ENCODE measurements at places on chromosomes 3 and 15. TPM values are rescaled to one million over a fixed set of nuclear protein-coding genes. Genes with fewer than 3 reads are reported as not detected.

The RTP3 gene
- not detected for total RNA-seq

The SIDT1 gene
- 19.7 TPM for total RNA-seq

The CYFIP1 gene
- total RNA-seq, result 32.8 TPM

The TMEM87A gene
- total RNA-seq, result 29.0 TPM

The SLC15A2 gene
- 0.53 TPM for total RNA-seq

GRCh38 chr15:100301910-100302431 lies 39.8 kb downstream of the ADAMTS17 start:
- no peak for DNase-seq
- H3K4me3 ChIP-seq, result no peak overlapping the region
- H3K36me3 ChIP-seq, result peaks cover 5% of the 10 kb centered on the region
- no peaks in the 10 kb centered on the region for H3K27me3 ChIP-seq
- no peaks in the 10 kb centered on the region for H3K4me1 ChIP-seq
- H3K27ac ChIP-seq, result no peak overlapping the region

DNA sequence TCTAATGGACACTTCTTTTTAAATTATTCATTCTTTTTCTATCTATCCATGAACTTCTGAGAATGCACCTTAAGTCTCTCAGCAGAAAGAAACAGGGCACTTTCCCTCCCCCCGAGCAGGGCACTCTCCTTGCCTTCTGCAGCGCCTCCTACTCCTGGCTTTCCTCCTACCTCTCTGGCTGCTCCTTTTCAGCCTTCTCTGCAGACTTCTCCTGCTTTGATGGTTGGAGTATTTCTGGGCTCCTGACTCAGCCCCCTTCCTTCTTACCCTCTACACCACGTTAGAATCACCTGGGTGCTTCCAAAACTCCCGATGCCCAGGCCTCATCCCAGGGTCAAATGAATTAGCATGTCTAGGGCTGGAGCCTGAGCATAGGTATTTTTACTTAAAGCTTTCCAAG lies 3.4 kb downstream of the SCN5A start:
- H3K27me3 ChIP-seq, result peaks cover 3% of the 10 kb centered on the region
- DNase-seq, result no peak
- no peak overlapping the region for H3K4me3 ChIP-seq
- H3K4me1 ChIP-seq, result peaks cover 5% of the 10 kb centered on the region
- no peaks in the 10 kb centered on the region for H3K36me3 ChIP-seq

DNA sequence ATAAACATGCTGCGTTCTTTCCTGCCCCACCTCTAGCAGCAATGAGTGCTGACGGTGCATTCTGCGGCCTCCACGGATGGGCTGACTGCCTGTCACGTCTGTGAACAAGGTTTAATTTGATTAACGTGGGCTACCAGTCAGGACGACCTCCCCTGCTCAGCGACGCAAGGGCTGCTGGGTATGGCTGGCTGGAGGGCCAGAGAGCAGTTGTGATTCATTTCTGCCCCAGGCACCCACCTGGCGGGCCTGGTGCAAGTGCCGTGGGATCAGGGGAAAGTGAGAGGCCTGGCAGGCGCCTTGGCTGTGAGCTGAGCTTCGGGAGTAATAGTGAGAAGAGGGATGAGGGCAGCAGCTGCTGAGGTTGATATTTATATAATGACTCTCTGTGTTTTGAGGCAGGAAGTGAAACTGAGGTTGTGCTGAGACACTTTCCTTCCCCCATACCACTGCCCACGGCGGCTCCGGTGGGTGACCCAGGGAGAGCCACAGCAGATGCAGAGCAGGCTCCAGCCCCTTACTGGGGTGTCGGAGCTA lies 190.4 kb upstream of the BCL6 start:
- peaks cover 22% of the 10 kb centered on the region for H3K4me1 ChIP-seq
- H3K27ac ChIP-seq, result peak overlapping the region; percentile 62
- DNase-seq, result peak; percentile 67
- no peak overlapping the region for H3K4me3 ChIP-seq
- no peaks in the 10 kb centered on the region for H3K36me3 ChIP-seq

DNA sequence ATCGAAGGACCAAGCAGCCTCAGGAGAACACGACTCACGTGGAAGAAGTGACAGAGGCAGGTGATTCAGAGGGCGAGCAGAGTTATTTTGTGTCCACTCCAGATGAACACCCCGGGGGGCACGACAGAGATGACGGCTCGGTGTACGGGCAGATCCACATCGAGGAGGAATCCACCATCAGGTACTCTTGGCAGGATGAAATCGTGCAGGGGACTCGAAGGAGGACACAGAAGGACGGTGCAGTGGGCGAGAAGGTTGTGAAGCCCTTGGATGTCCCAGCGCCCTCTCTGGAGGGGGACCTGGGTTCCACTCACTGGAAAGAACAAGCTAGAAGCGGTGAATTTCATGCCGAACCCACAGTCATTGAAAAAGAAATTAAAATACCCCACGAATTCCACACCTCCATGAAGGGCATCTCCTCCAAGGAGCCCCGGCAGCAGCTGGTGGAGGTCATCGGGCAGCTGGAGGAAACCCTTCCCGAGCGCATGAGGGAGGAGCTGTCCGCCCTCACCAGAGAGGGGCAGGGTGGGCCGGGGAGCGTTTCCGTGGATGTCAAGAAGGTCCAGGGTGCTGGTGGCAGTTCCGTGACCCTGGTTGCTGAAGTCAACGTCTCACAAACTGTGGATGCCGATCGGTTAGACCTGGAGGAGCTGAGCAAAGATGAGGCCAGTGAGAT lies 26.0 kb downstream of the SYNM start:
- H3K4me3 ChIP-seq, result no peak overlapping the region
- no peaks in the 10 kb centered on the region for H3K36me3 ChIP-seq
- no peak overlapping the region for H3K27ac ChIP-seq

GRCh38 chr15:88246666-88247446 lies 9.7 kb downstream of the NTRK3 start:
- H3K4me1 ChIP-seq, result peaks cover 5% of the 10 kb centered on the region
- H3K27me3 ChIP-seq, result peaks cover 2% of the 10 kb centered on the region
- H3K36me3 ChIP-seq, result no peaks in the 10 kb centered on the region
- peak; percentile 82 for DNase-seq

GRCh38 chr15:31402511-31403056 lies 75.9 kb downstream of the KLF13 start:
- no peak overlapping the region for H3K27ac ChIP-seq
- H3K27me3 ChIP-seq, result no peaks in the 10 kb centered on the region
- no peak overlapping the region for H3K4me3 ChIP-seq
- peaks cover 50% of the 10 kb centered on the region for H3K4me1 ChIP-seq

DNA sequence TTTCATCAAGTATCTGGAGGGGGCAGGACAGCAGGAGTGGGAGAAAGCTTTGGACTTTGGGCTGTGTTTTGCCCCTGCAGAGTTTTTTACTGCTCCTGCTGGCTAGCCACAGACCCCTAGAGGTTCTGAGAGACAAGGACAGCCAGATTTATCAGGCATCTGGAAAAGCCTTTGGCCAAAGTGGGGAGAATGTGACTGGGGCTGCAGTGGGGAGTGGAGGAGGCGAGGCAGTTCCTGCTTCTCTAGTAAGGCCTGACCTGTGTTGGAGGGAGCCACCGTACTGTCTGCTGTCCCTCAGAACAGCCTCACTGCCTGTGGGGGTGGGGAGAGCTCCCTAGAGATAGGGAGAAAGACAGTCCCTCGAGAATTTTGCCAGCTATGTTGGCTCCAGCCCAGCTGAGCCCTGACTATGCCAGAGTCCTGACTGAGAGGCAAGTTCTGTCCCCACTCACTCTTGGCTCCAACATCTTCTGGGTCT lies 2.2 kb downstream of the ALPK3 start:
- no peak overlapping the region for H3K27ac ChIP-seq
- DNase-seq, result no peak
- no peak overlapping the region for H3K4me3 ChIP-seq
- peaks cover 10% of the 10 kb centered on the region for H3K27me3 ChIP-seq
- H3K36me3 ChIP-seq, result no peaks in the 10 kb centered on the region

DNA sequence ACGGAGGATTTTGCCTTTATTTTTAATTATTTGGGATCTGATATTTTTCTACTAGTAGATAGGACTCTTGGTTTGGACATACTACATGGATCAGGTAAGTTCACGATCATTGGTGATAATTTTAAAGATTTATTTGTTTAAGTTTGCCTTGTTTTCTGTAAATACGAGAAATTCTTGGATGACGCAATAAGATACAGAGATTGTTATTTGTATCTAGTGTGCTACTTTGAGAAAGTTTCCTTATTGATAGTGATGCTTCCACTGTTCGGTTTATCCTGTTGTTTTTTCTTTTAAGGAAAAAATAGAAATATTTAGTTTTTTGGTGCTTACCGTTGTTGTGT lies 577 bp downstream of the CHD2 start:
- DNase-seq, result no peak
- peaks cover 86% of the 10 kb centered on the region for H3K36me3 ChIP-seq
- peak overlapping the region; percentile 97 for H3K27ac ChIP-seq
- H3K27me3 ChIP-seq, result no peaks in the 10 kb centered on the region
- H3K4me3 ChIP-seq, result peak overlapping the region; percentile 81
- H3K4me1 ChIP-seq, result peaks cover 40% of the 10 kb centered on the region

DNA sequence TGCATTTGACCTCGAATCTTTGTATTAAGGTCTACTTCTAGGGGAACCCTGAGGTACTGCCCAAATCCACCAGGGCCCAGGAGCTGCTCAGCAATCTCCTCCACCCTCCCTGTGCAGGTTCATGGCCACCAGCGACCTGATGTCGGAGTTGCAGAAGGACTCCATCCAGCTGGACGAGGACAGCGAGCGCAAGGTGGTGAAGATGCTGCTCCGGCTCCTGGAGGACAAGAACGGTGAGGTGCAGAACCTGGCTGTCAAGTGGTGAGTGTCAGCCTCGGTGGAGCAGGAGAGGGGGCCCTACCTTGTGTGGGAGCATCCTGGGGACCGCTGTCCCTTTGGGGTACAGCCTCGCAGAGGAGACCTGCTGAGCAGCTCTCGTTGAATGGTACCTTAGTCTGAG lies 6.9 kb downstream of the CAND2 start:
- H3K4me3 ChIP-seq, result no peak overlapping the region
- no peaks in the 10 kb centered on the region for H3K36me3 ChIP-seq
- H3K27ac ChIP-seq, result no peak overlapping the region
- H3K27me3 ChIP-seq, result no peaks in the 10 kb centered on the region
- H3K4me1 ChIP-seq, result no peaks in the 10 kb centered on the region

- no peak for DNase-seq
- H3K4me3 ChIP-seq, result no peak overlapping the region
- H3K4me1 ChIP-seq, result no peaks in the 10 kb centered on the region
- H3K36me3 ChIP-seq, result peaks cover 19% of the 10 kb centered on the region
Observed at GRCh38 chr15:41950127-41950483, 22.3 kb downstream of the EHD4 start.

DNA sequence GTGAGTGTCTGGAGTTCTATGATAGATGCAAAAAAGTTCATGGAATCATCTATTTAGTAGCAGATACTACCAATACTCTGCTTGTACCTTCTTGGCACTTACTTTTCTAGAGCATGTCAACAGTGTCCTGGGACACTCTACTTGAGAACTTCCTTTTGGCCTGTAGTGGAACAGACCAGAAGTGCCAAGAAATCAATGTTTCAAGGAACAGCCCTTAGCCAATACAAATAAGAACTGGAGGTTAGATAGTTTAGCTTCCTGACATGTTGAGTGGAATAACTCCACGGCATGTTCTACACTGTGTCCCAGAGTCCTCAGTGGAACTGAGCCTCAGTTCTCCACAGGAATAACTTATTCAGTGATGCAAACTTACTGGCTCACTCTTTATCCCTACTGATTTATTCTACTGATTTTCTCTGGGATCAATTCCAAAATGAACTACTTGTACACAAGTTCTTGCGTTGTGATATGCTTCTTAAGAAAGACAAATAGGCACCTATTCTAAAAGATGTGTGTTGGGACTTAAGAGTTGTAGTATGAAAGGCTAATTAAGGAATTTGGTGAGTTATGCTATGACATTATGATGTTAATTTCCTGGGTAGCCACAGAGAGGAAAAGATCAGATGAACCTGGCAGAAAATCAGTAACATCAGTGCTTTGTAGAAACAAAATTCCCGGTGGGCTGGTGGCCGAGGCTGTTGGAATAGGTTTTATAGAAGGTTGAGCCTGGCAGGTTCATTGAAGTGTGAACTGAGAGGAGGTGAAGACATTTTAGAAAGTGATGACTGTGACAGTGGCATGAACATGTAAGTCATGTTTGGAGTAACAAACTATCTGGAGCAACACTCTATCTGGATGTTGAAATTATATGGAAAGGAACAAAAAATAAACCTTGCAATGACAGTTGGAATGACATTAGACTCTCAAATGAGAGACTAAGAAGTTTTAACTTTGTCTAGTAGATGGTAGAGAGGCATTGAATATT lies 101.8 kb upstream of the RBMS3 start:
- no peak overlapping the region for H3K27ac ChIP-seq
- no peaks in the 10 kb centered on the region for H3K36me3 ChIP-seq
- H3K27me3 ChIP-seq, result no peaks in the 10 kb centered on the region
- peaks cover 9% of the 10 kb centered on the region for H3K4me1 ChIP-seq
- DNase-seq, result no peak

DNA sequence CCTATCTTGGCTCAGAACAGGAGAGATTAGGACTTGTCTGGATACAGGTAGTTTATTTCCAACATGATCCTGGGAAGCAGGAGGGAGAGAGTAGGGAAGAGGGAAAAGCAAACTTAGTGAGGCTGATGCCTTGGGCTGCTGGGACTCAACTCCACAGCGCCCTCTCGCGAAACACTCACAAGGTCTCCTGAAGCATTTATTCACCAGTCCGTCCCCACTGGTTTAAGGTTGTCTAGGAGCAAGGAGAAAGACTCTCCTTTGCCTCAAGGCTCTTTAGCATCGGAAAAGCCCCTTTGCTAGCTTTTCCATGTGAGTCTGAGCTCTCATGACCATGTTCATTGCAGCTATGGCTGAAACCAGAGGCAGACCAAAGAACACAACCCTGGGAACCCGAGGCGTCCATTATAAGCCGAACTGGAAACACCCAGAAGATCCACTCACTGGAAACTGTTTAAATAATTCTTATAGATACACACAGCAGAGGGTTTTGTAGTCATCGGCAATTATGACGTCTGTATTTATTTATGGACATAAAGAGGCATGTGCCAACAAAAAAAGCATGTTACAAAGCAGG lies 244.5 kb downstream of the CD47 start:
- H3K27ac ChIP-seq, result no peak overlapping the region
- H3K4me1 ChIP-seq, result peaks cover 2% of the 10 kb centered on the region
- H3K27me3 ChIP-seq, result peaks cover 2% of the 10 kb centered on the region
- no peak overlapping the region for H3K4me3 ChIP-seq

- peak overlapping the region; percentile 59 for H3K27ac ChIP-seq
- peaks cover 14% of the 10 kb centered on the region for H3K4me1 ChIP-seq
- H3K36me3 ChIP-seq, result no peaks in the 10 kb centered on the region
- peaks cover 50% of the 10 kb centered on the region for H3K27me3 ChIP-seq
Observed at GRCh38 chr15:59371458-59372351, 966 bp downstream of the MYO1E start.

- H3K27me3 ChIP-seq, result no peaks in the 10 kb centered on the region
- H3K36me3 ChIP-seq, result peaks cover 3% of the 10 kb centered on the region
- peaks cover 28% of the 10 kb centered on the region for H3K4me1 ChIP-seq
- H3K27ac ChIP-seq, result peak within 1 kb of the TSS; percentile 98
Observed at GRCh38 chr15:45187894-45188830, at the start of gene SHF. Gene SHF (minus strand): TSS chr15:45187966. CDS start chr15:45187951, 15 bp downstream.

- H3K27me3 ChIP-seq, result peaks cover 42% of the 10 kb centered on the region
- H3K27ac ChIP-seq, result no peak overlapping the region
- no peak for DNase-seq
- H3K4me3 ChIP-seq, result no peak overlapping the region
- no peaks in the 10 kb centered on the region for H3K36me3 ChIP-seq
Observed at GRCh38 chr3:12280357-12280806, 8.5 kb upstream of the PPARG start.

- no peaks in the 10 kb centered on the region for H3K27me3 ChIP-seq
- no peak overlapping the region for H3K27ac ChIP-seq
- H3K4me1 ChIP-seq, result no peaks in the 10 kb centered on the region
- no peak for DNase-seq
- H3K4me3 ChIP-seq, result no peak overlapping the region
- H3K36me3 ChIP-seq, result peaks cover 87% of the 10 kb centered on the region
Observed at GRCh38 chr3:127614928-127615589, 13.9 kb upstream of the PODXL2 start.

- H3K4me1 ChIP-seq, result no peaks in the 10 kb centered on the region
- no peaks in the 10 kb centered on the region for H3K36me3 ChIP-seq
- H3K4me3 ChIP-seq, result no peak overlapping the region
- no peaks in the 10 kb centered on the region for H3K27me3 ChIP-seq
- no peak overlapping the region for H3K27ac ChIP-seq
Observed at GRCh38 chr15:82900511-82901060, 51.9 kb downstream of the HOMER2 start.
